ENCODE measurements at places on chromosomes 7 and 10.
A peak's percentile ranks its signal among the peaks of the same experiment; 100 is the strongest.

DNA sequence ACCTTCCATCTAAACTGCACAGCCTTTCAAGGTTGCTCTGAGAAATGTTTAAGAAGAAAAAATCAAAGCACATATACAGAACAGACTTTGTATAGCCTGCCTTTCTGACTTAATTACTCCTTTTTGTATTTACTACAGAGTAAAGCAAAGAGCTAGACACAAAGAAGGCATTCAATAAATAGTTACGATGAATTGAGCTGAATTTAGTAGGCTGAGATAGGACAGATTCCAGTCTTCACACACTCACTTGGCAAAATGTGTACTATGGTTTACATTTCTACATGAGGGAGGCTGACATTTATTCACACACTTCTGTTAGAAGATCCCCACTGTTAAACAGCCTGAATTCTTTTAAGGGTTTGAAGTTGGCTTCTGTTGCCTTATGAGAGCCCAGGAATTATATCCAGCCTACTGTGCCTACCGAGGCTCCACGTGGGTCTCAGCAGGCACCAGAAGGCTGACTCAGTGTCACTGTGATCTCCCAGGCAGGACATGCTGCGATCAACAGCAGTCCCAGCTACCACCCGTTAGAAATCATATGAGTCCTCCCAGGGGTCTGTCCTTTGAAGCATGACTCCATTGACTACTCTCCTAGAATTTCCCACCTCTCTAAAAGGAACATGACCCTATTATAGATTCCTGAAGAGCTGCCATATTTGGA, 24.5 kb upstream of the SLC25A13 start:
- no peak for DNase-seq

DNA sequence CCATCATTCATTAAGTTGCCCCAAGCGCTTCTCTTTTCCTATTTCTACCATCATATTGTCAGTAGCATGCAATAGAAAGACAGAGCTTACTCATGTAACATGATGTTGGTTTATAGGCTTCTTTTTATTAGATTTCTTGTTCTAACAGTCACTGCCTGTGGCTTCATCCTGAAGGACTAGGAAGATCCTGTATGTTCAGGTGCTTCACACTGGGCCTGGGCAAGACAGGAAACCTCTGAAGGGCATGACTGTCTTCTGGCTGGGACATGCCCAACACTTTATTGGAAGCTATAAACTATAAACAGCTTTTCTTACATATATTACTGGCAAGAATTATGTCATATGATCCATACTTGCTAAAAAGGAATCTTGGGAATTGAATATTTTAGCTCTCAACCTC, 258.4 kb upstream of the AKR1E2 start:
- no peak for DNase-seq

DNA sequence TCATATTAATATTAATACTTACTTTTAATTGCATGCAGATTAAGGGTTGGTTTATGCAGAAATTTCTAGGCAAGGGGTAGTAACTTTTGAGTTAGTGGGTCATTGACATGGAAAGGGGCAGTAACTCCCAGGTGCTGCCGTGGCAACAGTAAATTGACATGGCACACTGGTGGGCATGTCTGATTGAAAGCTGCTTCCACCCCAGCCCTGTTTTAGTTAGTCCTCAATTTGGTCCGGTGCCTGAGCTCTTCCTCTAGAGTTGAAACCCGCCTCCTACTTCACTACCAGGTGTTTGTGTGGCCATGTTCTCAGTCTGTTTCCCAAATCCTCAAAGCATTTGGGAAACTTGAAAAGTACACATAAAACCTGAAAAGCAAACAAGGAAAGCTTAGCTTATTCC, 18.4 kb downstream of the CUZD1 start:
- DNase-seq, result no peak

GRCh38 chr10:22505911-22506685, 160.8 kb downstream of the SPAG6 start:
- peak; percentile 49 for DNase-seq

- DNase-seq, result no peak
Measured at GRCh38 chr7:70377957-70378356, 754.0 kb upstream of the GALNT17 start.

- DNase-seq, result no peak
Measured at GRCh38 chr7:84547331-84547730, 352.7 kb upstream of the SEMA3A start.

- no peak for DNase-seq
Measured at GRCh38 chr10:121781101-121781500, 146.7 kb downstream of the ATE1 start.

Measured in stimulated activated CD8-positive, alpha-beta memory T cell treated with anti-CD3 and anti-CD28 coated beads, Interleukin-4, amount 100 ng/mL, for 4 hours (primary cell).